ENCODE measurements at places on chromosomes 16 and 17.
A peak's percentile ranks its signal among the peaks of the same experiment; 100 is the strongest.

- DNase-seq = no peak
Measured at GRCh38 chr16:29899516-29900101, at the start of gene SEZ6L2. TSS of gene SEZ6L2 (minus strand) at chr16:29899550. CDS start at chr16:29899019, 531 bp downstream.

DNA sequence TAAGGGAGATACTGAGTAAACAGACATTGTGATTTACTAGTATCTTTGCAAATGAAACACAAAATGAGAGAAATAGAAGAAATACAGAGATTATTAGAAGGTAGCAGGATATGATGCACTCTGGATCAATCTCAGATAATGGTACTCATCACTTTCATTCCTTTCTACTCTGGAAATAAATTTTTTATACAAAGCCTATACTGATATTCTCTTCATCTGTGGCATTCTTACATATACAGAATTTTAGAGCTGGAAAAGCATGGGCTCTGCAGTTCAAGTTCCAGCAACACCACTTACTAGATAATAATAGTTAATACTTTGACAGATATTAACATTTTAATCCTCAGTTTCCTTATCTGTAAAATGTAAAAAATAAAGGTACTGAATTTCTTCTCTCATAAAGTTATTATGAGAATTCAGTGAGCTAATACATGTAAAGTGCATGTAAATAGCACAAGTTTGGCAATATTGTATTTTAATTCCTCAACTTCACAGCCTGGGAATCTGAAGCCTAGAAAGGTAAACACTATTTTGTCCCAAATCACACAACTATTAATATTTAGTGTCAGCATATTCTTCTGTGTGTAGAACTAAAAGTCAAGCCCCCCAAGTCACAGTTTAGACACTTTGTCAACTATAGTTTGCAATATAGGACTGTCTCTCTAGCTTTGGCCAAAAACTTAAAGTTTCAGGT lies 6.5 kb downstream of the RNF43 start:
- DNase-seq = no peak

DNA sequence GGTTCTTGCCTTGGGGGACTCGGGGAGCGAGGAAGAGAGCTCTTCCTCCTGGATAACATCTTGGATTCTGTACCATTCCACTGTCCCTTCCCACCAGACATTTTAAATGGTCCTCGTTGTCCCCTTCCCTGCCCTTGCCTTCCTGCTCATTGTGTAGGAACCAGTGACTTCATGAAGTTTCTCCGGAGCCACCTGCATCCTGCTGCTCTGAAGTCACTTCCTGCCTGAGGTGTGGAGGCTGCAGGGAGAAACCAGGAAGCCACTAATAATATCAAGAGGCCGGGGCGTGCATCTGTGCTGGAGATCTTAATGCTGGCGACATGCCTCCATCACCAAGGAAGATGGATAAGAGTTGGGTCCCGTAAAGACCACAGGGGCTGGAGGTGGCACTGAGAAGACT lies 6.2 kb upstream of the SLC16A13 start:
- DNase-seq = no peak

GRCh38 chr16:4200000-4200780 lies 41.7 kb downstream of the SRL start:
- DNase-seq = peak; percentile 70

- DNase-seq = no peak
Measured at GRCh38 chr16:20285993-20286499, 41.3 kb downstream of the GP2 start.

DNA sequence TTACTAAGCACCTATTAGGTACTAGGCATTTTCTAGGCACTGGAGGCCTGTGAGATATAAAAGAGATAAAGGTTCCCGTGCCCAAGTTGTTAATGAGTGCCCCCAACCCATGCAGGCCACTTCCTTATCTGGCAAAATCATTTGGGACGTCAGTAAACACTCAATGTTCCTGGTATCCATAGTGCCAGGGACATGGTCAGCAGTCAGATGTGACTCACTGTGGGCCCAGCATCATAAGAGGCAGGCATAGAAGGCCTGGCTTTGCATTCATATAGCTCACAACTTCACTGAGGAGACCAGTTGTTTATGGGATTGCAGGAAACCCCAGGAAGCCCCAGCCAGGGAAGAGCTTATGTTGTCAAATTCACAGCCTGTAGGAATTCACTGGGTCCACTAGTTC lies 81.1 kb downstream of the MRC2 start:
- DNase-seq = no peak

DNA sequence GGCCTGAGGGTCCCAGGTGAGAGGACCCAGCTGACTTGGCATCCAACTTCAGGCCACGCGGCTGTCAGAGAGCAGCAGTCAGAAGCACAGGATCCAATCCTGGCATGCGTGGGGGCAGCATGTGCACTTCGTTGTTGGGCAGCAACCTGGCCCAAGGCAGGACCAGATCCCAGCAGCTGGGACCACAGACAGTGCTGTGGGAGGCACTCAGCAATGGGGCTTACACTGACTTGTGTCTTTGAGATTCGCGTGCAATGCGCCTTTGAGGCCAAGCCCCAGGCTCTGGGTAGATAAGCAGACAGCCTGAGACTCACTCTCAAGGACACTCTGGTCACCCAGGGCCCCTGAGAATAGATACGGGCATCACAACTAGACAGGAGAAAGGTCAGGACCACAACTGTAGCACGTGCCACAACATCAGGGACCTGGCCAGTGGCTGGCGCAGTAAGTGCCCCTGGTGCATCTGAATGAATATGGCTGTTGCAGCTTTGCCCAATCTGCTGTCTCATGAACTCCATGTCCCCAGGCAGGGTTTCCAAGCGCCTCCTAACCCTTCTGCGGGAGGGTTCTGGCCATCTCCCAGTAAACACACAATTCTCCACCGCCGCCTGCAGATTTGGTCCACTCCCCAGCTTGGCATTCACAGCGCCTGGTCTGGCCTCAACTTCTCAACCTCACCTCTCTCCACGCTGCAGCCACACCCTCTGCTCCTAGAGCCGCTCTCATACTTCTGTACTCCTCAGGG lies 3.2 kb downstream of the PAM16 start:
- DNase-seq = no peak

- DNase-seq = no peak
Measured at GRCh38 chr17:6577686-6578263, 21.4 kb upstream of the PITPNM3 start.

DNA sequence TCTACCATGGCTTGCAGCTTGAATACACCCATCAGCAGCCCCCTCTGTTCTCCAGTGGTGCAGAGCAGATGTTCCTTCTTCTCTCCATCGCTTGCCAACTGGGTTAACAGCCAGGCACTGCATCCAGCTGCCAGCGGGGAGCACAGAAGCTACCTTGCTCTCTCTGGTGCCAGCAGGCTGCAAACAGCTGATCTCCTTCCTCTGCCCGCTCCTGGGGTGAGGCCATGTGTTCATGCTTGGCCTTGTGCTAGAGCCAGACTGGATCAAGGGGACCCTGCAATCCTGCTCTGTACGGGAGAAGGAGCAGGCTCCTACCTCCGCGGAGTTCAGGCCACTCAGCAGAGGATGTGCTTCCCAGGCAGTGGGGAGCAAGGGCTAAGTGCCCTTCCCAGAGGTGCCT lies 24.1 kb upstream of the ENGASE start:
- no peak for DNase-seq

- no peak for DNase-seq
Measured at GRCh38 chr16:49458656-49459445, 85.2 kb downstream of the C16orf78 start.

- no peak for DNase-seq
Measured at GRCh38 chr16:48608871-48609651, 919 bp downstream of the N4BP1 start.

DNA sequence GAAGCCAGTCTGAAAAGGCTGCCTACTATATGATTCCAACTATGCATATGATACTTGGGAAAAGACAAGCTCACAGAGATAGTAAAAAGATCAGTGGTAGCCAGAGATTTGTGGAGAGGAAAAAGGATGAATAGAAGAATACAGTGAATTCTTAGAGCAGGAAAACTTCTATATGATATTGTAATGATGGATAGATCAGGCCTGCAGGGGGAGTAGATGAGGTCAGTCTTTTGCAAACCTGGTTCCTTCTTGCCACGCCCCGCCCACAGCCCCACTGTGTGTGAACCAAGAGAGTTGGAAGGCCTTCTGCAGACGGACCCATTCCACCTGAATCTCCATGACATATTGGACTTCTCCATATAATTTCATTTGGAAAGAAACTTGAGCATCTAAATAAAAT lies 761 bp upstream of the CCL8 start:
- no peak for DNase-seq

DNA sequence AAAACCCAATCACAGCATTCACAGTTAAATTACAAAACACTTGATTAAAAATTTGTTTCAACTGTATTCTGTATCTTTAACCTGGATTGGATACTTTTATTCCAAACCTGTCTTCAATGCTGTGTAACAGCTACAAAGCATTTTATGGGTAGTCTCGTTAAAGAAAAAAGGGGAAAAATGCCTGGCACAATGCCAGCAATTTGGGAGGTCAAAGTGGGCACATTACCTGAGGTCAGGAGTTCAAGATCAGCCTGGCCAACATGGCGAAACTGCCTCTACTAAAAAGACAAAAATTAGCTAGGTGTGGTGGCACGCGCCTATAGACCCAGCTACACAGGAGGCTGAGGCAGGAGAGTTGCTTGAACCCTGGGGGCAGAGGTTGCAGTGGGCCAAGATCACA lies 4.0 kb downstream of the GNA13 start:
- DNase-seq = no peak

DNA sequence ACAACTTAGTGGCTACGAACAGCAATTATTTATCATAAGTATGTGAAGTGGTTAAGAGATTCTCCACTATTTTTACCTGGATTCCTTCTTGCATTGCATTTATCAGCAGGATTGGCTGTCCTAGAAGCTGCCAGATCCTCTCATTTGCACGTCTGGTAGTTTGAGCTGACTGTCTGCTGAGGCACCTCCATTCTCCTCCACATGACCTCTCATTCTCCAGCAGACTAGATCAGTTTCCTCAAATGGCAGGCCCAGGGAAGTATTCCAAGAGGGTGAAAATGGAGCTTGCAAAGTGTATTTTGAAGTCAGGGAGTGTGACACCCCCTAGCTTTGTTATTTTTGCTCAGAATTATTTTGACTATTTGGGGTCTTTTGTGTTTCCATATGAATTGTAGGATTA lies 870.1 kb downstream of the CDH11 start:
- no peak for DNase-seq

GRCh38 chr16:75261590-75262078 lies 10.2 kb upstream of the BCAR1 start:
- DNase-seq = no peak

- DNase-seq = peak; percentile 62
Measured at GRCh38 chr16:70788668-70789594, 12.0 kb downstream of the VAC14 start.

DNA sequence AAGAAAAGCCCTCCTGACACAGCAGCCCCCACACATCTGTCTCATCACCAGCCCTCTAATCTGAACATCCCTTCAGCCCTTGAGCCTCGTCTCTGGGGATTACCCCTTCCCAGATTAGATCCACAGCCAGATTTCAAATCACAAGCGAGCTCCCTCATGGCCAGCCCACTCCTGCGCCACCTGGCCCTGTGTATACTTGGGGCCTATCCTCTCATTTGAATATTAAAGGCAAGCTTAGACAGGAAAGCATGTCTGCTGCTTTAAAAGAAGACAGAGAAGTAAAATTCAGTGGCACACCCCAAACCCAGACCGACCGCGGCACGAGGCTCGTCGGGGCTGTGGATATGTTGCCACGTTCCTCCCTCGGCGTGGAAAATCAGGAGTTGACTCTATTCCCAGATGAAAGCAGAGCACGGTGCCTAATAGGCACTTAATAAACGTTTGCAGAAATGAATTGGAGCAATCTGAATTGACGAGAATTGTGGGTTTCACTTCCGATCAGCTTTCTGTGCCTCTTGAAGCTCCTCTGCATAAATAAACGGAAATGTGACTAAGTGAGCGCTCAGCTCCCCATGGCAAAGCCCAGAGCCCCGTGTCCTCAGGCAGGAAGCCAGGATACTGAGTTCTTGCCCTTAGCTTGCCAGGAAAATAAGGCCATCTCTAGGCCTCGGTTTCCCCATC lies 108.0 kb downstream of the CCDC182 start:
- no peak for DNase-seq

- peak; percentile 49 for DNase-seq
Measured at GRCh38 chr17:10021272-10021984, 116.4 kb upstream of the RCVRN start.

- peak; percentile 38 for DNase-seq
Measured at GRCh38 chr16:89822188-89823086, 5.8 kb upstream of the SPIRE2 start.

- no peak for DNase-seq
Measured at GRCh38 chr16:87648698-87649487, 46.6 kb downstream of the JPH3 start.

GRCh38 chr17:45276031-45276430 lies 14.1 kb upstream of the SPATA32 start:
- DNase-seq = no peak

GRCh38 chr17:77264617-77265230 lies 124.0 kb downstream of the SEC14L1 start:
- DNase-seq = no peak

DNA sequence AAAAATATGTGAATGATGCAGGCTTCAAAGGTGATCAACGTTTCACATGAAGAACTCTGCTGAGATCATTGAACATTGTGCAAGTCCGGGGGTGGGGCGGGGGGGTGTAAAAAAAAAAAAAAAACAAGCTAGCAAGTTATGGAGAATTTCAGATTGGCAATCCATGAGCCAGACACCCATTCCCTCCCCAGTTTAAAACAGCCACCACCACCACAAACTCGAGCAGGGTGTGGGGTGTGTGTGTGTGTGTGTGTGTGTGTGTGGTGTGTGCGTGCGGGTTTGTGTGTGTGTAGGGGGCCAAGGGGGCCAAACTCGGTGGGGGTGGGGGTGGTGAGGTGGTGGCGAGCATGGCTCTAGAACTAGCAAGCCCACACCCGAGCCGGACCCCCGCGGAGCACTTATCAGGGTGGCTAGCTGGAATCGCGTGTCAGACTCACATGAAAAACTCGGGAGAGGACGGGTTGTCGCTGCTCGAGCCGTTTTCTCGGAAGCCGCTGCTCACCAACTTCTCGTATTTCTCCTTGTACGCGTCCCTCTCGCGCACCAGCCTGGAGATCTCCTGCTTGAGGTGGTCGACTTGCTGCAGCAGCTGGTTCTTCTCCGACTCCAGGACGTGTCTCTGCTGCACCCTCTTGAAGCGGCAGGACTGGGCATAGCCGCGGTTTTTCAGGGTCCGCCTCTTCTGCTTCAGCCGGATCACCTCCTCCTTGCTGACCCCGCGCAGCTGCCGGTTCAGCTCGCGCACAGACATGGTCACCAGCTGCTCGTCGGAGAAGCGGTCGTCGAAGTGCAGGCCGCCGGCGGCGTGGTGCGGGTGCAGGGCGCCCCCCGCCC lies 2.0 kb downstream of the MAF start:
- DNase-seq = peak; percentile 86

DNA sequence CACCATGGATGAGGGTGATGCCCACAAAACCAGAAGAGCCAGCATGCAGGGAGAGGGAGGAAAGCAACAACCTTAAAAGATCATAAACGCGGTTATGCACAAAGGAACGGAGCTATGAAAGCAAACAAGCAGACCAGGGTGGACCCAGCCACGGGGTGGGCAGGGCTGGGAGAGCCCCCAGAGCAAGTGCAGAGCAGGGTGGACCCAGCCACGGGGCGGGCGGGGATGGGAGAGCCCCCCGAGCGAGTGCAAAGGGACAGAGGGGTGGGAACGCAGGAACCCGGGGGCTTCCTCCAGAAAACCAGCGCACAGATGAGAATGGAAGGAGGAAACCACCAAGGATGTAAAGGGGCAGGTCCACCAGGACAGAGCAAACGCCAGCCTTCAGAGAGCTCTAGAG lies 33.2 kb downstream of the CCDC57 start:
- no peak for DNase-seq
